ENCODE measurements at places on chromosomes 12 and 14. TPM values are rescaled to one million over a fixed set of nuclear protein-coding genes. Genes with fewer than 3 reads are reported as not detected.

The SCNN1A gene
- polyA plus RNA-seq = 0.64 TPM

- H3K4me3 ChIP-seq = no peak overlapping the region
- peaks cover 31% of the 10 kb centered on the region for H3K4me1 ChIP-seq
- no peak overlapping the region for H3K27ac ChIP-seq
- H3K36me3 ChIP-seq = no peaks in the 10 kb centered on the region
- DNase-seq = no peak
Measured at GRCh38 chr14:105329411-105330150, 15.0 kb downstream of the PACS2 start.

- no peaks in the 10 kb centered on the region for H3K36me3 ChIP-seq
- H3K27me3 ChIP-seq = peaks cover 9% of the 10 kb centered on the region
- no peak overlapping the region for H3K4me3 ChIP-seq
- H3K4me1 ChIP-seq = no peaks in the 10 kb centered on the region
Measured at GRCh38 chr12:75739912-75740311, 228.5 kb upstream of the KRR1 start.

The CELA1 gene
- polyA plus RNA-seq = 1.00 TPM

DNA sequence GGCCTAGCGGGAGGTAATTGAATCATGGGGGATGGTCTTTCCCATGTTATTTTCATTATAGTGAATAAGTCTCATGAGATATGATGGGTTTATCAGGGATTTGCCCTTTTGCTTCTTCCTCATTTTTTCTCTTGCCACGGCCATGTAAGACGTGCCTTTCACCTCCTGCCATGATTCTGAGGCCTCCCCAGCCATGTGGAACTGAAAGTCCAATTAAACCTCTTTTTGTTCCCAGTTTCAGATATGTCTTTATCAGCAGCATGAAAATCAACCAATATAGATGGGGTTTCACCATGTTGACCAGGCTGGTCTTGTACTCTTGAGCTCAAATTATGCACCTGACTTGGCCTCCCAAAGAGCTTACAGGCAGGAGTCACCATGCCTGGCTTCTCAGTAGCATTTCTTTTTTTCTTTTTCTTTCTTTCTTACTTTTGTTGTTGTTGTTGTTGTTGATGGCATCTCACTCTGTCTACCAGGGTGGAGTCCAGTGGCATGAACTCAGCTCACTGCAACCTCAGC lies 33.2 kb downstream of the TSPAN19 start:
- peaks cover 3% of the 10 kb centered on the region for H3K36me3 ChIP-seq
- no peaks in the 10 kb centered on the region for H3K27me3 ChIP-seq
- no peak overlapping the region for H3K27ac ChIP-seq
- H3K4me1 ChIP-seq = no peaks in the 10 kb centered on the region
- H3K4me3 ChIP-seq = no peak overlapping the region
- DNase-seq = no peak

The TMED10 gene
- 379 TPM for polyA plus RNA-seq

- peak overlapping the region; percentile 76 for H3K27ac ChIP-seq
- H3K36me3 ChIP-seq = peaks cover 5% of the 10 kb centered on the region
- peaks cover 12% of the 10 kb centered on the region for H3K27me3 ChIP-seq
- no peak for DNase-seq
Measured at GRCh38 chr12:120230326-120230973, 29.5 kb upstream of the RPLP0 start.

- no peak overlapping the region for H3K27ac ChIP-seq
- no peak overlapping the region for H3K4me3 ChIP-seq
- DNase-seq = no peak
- H3K36me3 ChIP-seq = no peaks in the 10 kb centered on the region
- peaks cover 2% of the 10 kb centered on the region for H3K27me3 ChIP-seq
Measured at GRCh38 chr12:96164951-96165811, 29.0 kb upstream of the ELK3 start.
